Thyroid gland (tissue), 4 donors: ENCODE measurements at places on chromosomes 6 and 20. TPM values are rescaled to one million over a fixed set of nuclear protein-coding genes. Genes with fewer than 3 reads are reported as not detected.

DNA sequence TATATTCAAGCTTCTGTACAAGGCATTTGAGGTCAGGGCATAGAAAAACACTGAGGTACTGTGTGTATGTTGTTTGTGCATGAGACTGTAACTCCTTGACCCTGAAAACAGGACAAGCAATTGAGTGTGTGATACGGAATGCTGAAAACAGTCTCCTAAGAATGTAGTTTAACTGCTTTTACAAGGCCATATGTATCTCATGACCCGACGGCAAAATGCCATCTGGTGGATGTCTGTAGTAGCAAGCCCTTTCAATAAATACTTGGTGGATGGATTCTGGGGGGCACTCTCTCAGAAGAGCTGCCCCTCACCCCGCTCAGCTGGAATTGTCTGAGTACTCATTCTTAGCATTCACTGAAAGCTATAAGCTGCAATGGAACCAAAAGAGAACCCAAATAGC, 69.3 kb upstream of the EYS start:
- DNase-seq = no peak
- H3K4me3 ChIP-seq = no peak overlapping the region
- no peaks in the 10 kb centered on the region for H3K27me3 ChIP-seq
- H3K4me1 ChIP-seq = no peaks in the 10 kb centered on the region

DNA sequence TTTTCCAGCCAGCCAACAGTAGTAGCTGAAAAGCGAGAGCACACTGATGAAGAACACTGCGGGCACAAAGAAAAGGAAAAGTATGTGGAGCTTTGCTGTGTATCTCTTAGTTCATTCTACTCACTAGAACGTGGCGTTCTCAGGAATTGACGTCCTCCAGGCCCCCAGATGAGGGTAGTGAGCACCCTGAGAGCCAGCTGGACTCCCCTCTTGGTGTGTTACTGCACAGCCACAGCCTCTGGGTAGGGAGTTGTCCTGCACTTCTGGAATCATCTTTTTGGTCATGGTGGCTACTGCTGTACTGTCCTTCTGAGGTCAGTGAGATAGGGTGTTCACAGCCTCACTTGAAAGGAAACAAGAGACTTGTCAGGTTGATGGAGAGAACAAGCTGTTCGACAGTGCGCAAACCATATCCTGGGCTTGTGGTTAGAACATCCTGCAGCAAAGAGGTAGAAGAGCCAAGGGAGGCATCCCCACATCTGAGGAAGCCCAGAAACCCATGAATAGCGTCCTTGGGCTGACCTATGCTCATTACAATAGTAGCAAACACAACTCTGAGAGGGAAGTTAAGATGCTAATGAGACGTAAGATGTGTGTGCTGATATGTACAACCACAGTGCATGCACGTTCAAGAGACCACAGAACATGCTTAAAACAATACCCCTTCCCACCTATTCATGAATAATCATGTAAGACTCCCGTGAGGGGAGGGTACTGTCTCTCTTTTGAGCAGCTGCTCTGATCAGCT, 14.6 kb upstream of the HLA-F start:
- H3K36me3 ChIP-seq = no peaks in the 10 kb centered on the region
- DNase-seq = no peak
- no peak overlapping the region for H3K27ac ChIP-seq
- no peak overlapping the region for H3K4me3 ChIP-seq
- H3K27me3 ChIP-seq = no peaks in the 10 kb centered on the region

GRCh38 chr6:111230351-111231089, 143.2 kb downstream of the SLC16A10 start:
- H3K27ac ChIP-seq = no peak overlapping the region
- no peaks in the 10 kb centered on the region for H3K36me3 ChIP-seq
- no peaks in the 10 kb centered on the region for H3K4me1 ChIP-seq
- no peak for DNase-seq
- H3K4me3 ChIP-seq = no peak overlapping the region
- no peaks in the 10 kb centered on the region for H3K27me3 ChIP-seq

DNA sequence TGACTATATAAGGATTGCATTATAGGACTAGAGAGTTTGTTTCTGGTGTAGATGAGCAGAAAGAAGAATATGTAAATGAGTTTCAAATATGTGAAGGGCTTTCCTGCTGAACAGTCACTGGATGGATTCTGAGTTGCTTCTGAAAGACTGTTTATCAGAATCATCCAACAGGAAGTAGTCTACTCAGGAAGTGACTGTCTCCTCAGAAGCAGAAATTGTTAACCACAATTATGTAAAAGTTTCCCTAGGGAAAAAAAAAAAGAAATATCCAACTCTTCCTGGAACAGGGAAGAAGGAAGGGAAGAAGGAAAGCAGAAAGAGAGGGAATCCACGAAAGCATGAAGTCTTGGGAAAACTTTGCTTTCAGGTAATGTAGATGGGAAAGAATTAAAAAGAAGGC, 138.9 kb downstream of the TENT5A start:
- H3K4me1 ChIP-seq = no peaks in the 10 kb centered on the region
- no peak overlapping the region for H3K4me3 ChIP-seq
- H3K36me3 ChIP-seq = no peaks in the 10 kb centered on the region
- H3K27ac ChIP-seq = no peak overlapping the region
- no peaks in the 10 kb centered on the region for H3K27me3 ChIP-seq

- peaks cover 13% of the 10 kb centered on the region for H3K36me3 ChIP-seq
- no peaks in the 10 kb centered on the region for H3K27me3 ChIP-seq
- H3K4me3 ChIP-seq = no peak overlapping the region
- peaks cover 20% of the 10 kb centered on the region for H3K4me1 ChIP-seq
These were observed 864 bp upstream of the CEBPB start for GRCh38 chr20:50189681-50190250.

DNA sequence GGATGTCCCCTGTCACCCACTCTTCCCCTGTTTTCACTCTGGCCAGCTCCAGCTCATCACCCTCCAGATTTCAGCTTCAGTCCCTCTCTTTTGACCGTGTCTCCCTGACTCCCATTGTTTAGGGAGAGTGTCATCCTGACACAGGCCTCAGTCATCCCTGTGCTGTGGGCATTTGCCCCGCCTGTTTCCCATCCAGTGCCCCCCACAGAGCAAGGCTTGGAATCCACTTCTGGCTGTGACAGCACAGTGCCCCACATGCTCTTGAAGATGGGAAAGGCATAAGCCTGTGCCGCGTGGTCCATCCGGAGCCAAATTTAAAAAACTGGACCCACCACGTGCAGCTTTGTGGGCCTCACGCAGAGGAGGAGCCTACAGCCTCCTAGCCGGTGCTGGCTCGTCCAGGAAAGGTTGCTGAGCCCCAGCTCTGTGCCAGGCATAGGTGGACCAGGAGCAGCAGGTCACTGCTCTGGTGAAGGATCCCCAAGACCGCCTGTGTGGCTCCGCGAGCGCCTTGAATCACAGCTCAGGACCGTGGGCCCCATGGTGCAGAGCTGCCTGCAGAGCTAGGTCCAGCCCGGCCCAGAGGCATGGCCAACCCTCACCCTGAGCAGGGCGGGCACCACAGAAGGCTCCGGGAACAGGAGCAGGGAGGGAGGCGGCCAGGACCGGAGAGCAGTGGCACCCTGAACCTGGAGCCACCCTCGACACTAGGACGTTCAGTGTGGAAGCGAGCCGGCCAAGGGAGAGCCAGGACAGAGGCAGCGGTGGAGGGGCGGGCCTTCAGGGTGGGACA, 172.8 kb downstream of the CDH4 start:
- H3K27ac ChIP-seq = no peak overlapping the region
- no peak for DNase-seq
- no peaks in the 10 kb centered on the region for H3K4me1 ChIP-seq
- no peaks in the 10 kb centered on the region for H3K36me3 ChIP-seq
- H3K27me3 ChIP-seq = no peaks in the 10 kb centered on the region

TREML1 gene
- total RNA-seq = not detected

PIGU gene
- 22.1 TPM for total RNA-seq

CST5 gene
- total RNA-seq = not detected

TULP4 gene
- 209 TPM for total RNA-seq
